ENCODE measurements at places on chromosomes 2 and 18.
A peak's percentile ranks its signal among the peaks of the same experiment; 100 is the strongest.

DNA sequence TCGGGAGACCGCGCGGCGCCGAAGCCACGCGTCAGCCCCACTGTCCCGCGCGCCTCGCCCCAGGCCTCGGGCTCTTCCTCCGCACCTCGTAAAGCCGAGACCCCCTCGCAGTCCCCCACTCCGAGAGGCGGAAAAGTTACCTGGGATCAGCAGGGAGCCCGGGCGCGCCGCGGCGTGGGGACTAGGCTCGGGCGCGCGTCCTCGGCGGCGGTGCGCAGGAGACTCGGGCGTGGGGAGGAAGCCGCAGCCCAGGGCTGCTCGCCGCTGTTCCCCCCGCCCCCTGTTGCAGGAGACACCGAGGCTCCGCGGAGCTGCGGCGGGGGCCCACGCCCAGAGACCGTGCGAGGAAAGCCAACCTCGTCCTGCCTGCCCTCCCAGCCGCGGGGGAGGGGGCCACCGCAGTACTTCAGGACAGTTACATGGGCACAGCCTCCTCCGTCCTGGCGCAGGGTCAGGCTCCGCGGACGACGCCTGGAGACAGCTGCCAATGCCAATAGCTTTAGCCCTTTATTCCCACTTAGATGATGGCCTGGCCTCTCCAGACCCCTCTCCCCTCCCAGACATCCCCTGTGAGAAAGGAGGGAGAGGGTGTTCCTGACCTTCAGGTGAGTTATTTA, at the start of gene EPB41L3:
TSS of gene EPB41L3 (minus strand) at position 225 of the 617 bp plus-strand sequence. CDS start 54,814 bp downstream, outside the sequence.
- DNase-seq, result peak; percentile 34

DNA sequence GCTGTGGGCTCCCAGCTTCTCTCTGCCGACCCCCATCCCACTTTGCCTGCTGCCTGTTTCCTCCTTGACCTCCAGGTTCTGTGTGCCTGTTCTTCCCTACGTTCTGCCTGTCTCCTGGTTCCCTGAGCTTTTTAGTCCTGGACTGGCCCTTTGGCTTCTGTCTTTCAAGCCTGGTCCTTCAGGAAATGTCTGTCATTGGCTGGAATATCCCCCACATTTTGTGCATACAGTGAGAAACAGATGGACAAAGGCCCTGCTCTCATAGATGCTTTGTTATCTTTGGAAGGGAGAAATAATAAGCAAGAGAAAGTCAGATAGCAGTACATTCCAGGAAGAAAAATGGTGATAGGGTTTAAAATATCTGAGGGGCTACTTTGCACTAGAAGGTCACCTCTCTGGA, 5.7 kb downstream of the MGAT5 start:
- no peak for DNase-seq

DNA sequence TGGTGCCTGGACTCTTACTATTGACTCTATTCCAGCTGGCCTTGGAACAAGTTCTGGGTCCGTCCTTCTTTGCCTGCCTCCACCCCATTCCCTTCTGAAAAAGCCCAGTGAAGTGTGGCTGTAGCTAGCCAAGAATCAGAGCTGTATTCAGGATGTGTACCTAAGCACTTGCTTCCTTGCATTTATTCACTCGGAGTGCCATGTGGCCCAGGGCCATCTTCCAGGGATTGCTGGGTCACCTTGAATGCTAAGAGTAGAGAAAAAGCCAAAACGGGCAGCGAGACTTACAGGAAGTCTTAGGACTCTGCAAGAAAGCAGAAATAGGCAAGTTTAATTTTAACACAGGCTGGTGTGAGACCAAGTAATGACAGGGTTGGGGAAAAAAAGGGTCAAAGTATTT, 4.1 kb downstream of the ITGA6 start:
- DNase-seq, result no peak

- no peak for DNase-seq
Observed at GRCh38 chr2:55033076-55033742, 17.0 kb downstream of the RTN4 start.

- no peak for DNase-seq
Observed at GRCh38 chr18:13756261-13756660, 29.8 kb downstream of the RNMT start.

DNA sequence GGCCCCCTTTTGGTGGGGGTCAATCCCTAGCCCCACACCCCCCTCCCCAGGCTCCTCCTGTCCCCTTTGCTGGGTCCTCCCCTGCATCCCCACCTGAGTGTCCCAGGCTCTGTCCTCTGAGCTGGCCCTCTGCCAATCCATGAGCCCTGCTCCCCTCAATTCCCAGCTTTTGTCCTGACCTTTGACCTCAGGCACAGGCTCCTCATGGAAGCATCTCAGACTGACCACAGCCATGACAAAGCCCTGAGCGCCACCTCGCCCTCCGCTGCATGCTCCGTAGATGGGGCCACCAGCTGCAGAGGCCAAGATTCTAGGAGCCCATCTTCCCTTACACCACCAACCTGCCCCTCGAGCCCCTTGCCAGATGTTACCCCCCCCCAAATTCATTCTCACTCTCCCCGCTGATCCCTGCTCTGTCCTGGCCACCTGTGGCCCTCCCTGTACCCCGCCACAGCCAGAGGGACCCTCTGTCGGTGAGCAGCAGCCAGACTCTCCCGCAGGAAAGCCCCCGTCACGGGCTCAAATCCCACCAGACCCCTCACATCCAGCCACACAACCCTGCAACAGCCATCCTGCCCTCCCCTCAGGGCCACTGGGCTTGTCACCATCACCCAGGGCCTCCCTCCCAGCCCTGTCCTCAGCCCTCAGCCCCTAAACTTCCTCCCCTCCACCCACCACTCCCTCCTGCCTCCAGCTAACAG, 206.0 kb downstream of the MGAT5 start:
- no peak for DNase-seq

GRCh38 chr2:179677077-179677688, 184.2 kb downstream of the ZNF385B start:
- DNase-seq, result peak; percentile 57
